ENCODE measurements at places on chromosomes 7 and 10. TPM values are rescaled to one million over a fixed set of nuclear protein-coding genes. Genes with fewer than 3 reads are reported as not detected.

Gene CYP17A1
- total RNA-seq, result 3.3 TPM

GRCh38 chr10:89281606-89282395 is 20.0 kb upstream of the IFIT2 start:
- no peak for DNase-seq

- DNase-seq, result no peak
Measured at GRCh38 chr10:120403109-120403508, 53.9 kb upstream of the PLPP4 start.

GRCh38 chr10:43866712-43867111 is 218.0 kb upstream of the ZNF32 start:
- DNase-seq, result no peak

- no peak for DNase-seq
Measured at GRCh38 chr10:74164716-74165529, 13.9 kb downstream of the ADK start.

Gene DOCK4
- total RNA-seq, result 38.9 TPM

DNA sequence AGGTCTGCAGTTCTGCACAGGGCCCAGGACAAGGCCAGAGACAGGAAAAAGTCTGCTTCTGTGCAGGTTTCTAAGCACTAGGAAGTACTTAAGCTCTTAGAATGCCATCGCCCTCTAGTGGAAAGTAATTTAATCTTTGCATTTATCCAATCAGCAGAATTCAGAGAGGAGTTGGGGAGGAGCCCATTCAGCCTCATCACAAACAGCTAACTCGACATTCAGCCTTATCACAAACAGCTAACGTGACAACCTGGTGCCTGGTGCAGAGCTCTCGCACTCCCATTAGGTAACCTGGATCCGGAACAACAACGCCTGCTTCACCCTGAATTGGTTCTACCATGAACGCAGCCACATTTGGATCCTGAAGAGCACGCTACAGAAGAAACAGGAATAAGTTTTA is 15.2 kb downstream of the OAT start:
- no peak for DNase-seq

Data from kidney (tissue), 22 donors.